CD4-positive, alpha-beta T cell (primary cell): ENCODE measurements at places on chromosomes 12 and 14.

DNA sequence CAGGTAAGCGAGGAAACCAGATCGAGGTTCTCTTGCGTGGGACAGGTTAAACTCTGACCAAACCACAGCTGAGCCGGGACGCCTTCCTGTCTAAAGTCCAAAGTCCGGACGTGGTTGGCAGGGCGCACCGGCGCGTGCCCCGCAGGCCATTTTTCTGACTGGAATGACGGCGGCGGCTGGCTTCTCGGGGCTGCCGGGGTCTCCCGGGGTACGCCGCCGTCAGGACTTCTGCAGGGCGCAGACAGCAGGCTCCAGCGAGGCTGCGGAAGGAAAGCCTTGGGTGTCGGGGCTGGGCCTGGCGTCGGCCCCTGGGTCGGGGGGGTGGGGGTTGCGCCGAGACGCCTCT is 32.8 kb downstream of the MIA2 start:
- no peak for DNase-seq

DNA sequence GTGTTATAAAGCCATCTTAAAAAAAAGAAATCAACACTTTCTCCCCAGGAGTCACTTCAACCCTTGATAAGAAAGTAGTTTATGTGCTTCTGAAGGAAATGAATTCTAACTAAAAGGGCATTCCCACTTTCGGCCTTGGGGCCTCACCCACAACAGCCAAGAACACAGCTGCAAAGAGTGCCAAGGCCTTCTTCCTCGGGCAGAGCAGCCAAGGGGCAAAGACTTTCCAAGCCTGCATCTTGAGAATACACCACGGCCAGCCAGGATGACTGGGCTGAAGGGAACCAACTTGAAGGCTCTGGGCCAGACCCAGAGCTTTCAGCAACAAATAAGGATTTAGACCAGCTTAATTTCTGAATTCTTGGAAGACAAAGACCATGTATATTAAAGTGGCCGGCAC is 60.4 kb upstream of the FOXN3 start:
- DNase-seq = no peak

- no peak for DNase-seq
These were observed 137.5 kb downstream of the TMEM117 start for GRCh38 chr12:43973385-43973784.

DNA sequence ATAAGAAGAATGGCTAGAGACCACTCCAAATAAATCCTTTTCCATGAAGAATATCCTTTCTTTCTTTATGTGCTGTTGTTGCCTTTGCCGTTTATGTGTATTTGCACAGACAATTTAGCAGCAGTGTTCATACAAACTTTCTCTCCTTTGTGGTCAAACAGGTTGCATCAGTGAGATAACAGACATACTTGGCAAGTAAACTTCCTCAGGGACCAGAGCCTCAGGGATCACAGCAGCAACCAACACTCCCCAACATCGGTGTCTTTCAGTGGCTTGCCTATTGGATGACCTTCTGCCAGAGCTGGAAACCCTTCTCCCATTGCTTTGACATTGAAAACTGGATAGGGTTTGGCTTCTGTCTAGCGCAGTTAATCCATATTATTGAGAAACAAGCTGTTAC is 252.2 kb downstream of the BTG1 start:
- no peak for DNase-seq

DNA sequence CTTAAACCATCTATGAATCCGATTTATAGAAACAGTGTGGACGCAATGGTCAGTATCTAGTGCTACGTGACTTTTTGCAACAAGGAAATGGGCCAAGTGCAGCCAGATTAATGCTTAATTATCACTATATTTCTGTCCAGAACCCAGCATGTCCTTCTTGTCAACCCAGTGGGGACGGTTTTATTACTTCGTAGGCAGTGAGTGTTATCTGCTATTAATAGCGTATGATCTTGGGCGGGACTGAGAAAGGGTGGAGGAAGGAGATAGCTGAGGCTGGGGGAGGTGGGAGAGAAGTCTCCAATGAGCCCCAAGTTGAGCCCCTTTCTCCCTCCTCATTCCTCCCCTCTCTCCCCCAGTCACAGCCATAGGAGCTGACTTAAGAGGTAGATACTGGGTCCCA is 59.7 kb upstream of the FAM222A start:
- no peak for DNase-seq

DNA sequence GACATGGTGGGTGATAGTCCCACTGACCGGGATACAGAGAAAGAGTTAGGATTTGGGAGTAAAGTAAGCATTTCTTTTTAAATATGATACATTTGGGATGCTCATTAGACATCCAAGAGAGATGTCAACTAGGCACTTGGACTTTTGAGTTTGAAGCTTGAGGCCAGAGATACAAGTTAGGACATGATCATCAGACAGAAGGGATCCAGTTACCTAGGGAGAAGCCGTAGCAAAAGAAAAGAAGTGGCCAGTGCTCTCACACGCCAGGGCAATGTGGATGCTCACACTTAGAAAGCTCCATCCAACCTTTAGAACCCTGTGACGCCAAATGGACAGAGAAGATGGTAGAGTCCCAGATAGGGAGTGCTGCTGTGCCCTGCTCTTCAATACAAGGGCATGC is 14.0 kb upstream of the STON2 start:
- DNase-seq = no peak

- DNase-seq = no peak
These were observed 73.9 kb upstream of the PAWR start for GRCh38 chr12:79764641-79765040.

GRCh38 chr12:64010069-64010686 is 165.7 kb downstream of the SRGAP1 start:
- DNase-seq = no peak

DNA sequence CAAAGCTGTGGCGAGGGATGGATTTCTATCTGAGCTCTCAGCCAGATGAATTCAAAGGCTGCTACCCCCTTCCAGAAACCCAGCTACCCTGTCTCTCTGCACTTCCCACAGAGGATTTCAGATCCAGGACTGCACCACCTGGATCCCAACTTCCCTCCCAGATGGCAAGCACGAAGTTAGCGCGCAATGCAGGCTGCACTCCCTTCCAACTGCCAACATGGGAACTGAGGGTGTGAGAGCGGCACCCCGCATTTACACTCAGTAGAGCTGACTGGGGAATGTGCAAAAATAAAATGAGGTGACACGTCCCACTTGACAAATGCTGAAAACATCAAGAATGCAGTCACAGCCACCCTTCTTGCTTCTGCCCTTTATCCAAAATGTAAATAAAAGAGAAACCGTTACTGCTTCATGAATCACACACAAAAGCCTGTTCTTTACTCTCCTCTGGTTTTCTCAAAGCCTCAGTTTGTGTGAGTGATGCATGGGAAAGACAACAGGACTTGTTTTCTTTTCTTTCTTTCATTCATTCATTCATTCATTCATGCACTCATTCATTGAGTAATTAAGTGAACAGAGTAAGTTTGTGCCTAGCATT is 85.7 kb downstream of the ITPK1 start:
- DNase-seq = no peak

DNA sequence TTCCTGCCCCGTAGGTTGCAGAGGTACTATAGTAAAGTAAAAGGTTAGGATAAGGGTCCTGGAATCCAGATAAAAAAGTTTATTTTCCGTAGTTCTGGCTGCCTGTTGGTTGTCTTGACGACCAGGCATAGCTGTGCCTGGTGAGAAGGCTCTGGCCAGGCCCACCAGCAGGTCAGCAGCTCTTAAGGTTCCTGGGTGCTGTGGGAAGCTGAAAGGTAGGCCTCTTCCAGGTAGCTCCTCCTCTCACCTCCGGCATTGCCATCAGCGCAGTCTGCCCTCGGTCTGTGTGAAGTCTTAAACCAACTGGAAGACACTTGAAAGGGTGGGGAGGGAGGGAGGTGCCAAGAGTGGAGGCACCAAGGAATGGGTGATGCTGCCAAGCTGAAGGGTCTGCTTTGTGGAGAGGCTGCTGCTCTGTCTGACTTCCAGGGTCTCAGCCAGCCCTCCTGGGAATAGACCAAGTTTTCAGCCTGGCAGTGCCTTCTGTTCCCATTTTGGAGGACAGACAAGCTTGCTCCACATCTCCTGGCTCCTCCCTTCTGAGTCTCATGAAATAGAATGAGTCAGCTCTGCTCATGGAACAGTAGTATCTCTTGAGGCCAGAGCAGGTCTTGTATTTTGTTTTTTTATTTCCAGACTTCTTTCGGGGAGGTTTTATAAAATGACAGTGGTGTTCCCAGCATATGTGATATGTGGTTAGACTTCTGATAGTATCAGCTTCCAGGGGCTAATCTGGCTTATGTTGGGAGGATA is 5.2 kb upstream of the ACADS start:
- DNase-seq = no peak

DNA sequence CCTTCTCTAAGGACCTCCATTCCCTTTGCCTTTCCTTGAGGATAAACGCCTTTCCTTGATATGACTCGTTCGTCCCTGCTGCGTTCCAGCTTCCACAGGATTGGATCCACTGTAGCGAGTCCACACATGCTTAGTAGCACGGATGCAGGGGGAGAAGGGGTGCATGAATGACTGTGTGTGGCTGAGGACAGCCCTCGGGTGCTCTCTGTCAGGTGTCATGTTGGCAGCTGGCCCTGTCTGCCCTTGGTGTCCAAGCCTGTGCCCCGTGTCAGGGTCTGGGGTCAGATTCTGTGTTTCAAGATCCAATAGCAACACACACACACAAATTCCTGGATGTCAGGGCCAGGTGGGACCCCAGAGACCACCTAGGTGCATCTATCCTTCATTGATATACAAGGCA is 17.5 kb upstream of the KRT80 start:
- DNase-seq = no peak

- DNase-seq = no peak
These were observed 19.5 kb upstream of the EPS8 start for GRCh38 chr12:15808652-15809051.
